ENCODE measurements at places on chromosomes 2 and 18. TPM values are rescaled to one million over a fixed set of nuclear protein-coding genes. Genes with fewer than 3 reads are reported as not detected.

STPG4 gene
- total RNA-seq, result 0.26 TPM

GRCh38 chr2:120863146-120863545 is 127.5 kb downstream of the GLI2 start:
- no peak for DNase-seq

- DNase-seq, result no peak
These were observed 9.2 kb upstream of the WDR33 start for GRCh38 chr2:127820080-127820668.

DNA sequence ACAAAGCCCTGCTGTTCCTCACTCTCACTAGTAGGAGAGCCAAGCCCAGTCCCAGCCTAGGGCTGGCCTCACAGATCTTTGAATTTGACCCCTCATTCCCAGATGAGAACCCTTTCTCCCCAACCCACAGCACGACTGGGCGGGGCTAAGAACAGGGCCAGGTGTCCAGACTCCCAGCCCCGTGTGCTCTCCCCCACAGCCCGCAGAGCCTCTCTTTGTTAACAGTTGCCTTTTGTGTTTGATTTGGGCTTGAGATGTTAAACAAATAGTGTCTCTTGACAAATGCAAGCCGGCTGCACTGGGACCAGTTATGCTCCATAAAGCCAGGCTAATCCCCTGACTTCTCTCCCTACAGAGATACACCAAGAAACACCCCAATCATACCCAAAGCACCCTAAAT is 4.7 kb upstream of the KCNK3 start:
- no peak for DNase-seq
